ENCODE measurements at places on chromosomes 1 and 21.

DNA sequence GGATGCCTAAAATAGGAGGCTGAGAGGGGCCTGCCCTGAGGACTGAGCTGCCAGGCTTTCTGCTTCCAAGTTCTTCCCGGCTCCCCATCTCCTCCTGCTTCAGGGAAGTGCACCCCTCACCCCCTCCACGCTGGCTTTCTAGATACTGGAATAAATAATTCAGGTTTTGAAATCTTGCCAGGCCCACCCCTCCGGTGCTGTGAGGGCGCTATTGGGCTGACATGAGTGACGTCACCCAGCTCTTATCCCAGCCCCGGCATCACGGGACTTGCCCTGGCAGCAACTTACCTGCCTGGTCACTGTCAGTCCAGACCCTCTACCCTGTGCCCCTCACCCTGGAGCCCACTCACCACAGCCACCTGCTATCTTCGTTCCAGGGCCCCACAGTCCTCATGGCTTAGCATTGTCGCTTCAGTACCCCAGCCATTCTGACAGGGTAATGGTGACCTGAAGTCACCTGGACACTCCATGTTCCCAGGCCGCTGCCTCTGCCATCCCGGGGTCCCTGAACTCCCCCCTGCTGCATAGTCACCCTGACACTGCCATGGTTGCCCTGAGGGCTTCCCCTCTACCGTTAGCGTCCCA, 819 bp upstream of the GPR3 start:
- DNase-seq = no peak

GRCh38 chr1:95094923-95095322, 22.2 kb upstream of the ALG14 start:
- DNase-seq = no peak

GRCh38 chr1:197982256-197982655, 65.1 kb downstream of the LHX9 start:
- DNase-seq = no peak

GRCh38 chr1:3031401-3032221, 10.3 kb downstream of the ACTRT2 start:
- DNase-seq = no peak

GRCh38 chr1:239308701-239309333, 77.6 kb upstream of the CHRM3 start:
- DNase-seq = no peak

DNA sequence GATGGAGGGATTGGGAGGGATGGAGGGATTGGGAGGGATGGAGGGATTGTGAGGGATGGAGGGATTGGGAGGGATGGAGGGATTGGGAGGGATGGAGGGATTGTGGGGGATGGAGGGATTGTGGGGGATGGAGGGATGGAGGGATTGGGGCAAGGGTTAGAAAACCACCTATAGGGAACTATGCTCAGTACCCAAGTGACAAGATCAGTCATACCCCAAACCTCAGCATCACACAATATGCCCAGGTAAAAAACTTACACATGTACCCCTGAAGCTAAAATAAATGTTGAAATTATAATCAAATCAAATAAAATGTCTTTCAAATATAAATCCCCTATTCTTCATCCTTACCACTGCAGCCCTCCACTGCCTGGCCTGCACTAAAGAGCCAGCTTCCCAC, 72.8 kb upstream of the HNRNPU start:
- no peak for DNase-seq

DNA sequence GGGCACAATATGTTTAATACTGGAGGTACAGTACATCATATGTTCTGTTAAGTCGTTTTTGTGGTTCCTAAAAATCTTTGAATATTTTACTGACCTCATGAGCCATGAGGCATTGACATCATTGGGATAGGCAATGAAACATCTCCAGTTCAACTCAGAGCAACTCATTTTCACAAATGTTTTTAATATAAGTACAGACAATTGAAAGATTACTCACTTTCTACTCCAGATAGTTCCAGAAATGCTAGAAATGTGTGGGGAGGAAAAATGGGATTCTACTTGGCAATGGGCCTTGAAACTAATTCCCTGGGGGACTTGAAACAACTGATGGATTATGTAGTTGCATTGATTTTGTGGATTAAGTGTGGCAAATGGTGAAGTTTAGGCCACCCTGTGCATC, 7.2 kb upstream of the C8B start:
- DNase-seq = no peak

DNA sequence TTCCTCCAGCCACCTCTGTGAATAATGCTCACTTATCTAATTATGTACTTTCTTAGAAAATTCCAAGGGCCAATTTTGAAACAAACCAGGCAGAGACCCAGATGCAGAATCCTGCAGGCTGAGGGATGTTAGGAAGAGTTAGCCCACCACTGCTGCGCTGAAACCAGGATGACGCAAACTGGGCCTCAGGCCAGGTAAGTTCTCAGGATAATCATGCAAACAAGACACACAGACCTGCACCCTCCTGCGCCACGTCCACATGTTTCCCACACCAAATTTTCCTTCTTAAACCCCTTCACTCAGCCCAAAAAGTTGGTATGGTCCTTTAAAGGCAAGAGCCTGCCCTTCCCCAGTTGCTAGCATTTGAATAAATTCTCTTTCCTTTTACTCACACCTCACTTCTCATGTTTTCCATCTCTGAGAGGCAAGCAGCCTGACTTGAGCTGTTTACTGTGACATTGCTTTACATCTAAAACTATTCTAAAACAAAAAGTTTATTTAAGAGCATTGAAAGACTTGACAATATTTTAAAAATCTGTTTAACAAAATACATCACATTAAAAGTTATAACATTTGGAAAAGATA, 887.1 kb downstream of the LRRIQ3 start:
- no peak for DNase-seq

DNA sequence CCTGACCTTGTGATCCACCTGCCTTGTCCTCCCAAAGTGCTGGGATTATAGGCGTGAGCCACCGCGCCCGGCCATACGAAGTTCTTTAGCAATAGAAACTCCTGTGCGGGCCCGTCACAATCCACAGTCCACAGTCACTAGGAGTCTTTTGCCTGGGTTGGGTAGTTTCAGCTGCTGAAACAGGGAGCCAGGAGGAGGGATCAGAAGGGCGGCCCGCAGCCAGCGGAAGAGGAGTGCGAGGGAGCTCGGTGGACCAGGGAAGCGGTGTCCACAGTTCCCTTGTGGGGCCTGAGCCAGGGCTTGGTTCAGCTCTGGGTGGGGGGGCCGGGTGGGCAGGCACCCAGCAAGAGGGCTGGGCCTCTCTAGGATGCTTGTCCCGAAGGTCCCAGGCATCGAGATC, 17.9 kb upstream of the HSPG2 start:
- DNase-seq = no peak
